ENCODE measurements at places on chromosomes 3 and 15.

DNA sequence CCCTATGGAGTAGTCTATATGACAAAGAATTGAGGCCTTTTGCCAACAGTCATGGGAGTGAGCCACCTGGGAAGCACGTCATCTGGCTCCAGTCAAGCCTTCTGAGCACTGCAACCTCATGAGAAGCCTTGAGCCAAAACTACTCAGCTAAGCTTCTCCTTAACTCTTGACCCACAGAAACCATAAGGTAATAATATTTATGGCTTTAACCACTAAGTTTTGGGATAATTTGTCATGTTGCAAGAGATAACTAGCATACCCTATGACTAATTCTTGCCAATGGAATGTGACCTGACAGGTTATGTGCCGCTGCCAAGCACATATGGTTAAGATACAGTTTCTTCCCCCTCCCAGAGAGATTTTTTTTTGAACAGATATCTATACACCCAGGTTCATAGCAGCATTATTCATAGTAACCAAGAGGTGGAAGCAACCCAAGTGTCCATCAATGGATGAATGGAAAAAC is 11.8 kb upstream of the SLC6A11 start:
- no peak for DNase-seq

GRCh38 chr3:65246561-65246960 is 558.8 kb upstream of the ADAMTS9 start:
- no peak for DNase-seq

GRCh38 chr3:177928172-177928873 is 607.9 kb upstream of the KCNMB2 start:
- no peak for DNase-seq

- DNase-seq = no peak
These were observed 129.5 kb upstream of the ABI3BP start for GRCh38 chr3:101122681-101123080.

DNA sequence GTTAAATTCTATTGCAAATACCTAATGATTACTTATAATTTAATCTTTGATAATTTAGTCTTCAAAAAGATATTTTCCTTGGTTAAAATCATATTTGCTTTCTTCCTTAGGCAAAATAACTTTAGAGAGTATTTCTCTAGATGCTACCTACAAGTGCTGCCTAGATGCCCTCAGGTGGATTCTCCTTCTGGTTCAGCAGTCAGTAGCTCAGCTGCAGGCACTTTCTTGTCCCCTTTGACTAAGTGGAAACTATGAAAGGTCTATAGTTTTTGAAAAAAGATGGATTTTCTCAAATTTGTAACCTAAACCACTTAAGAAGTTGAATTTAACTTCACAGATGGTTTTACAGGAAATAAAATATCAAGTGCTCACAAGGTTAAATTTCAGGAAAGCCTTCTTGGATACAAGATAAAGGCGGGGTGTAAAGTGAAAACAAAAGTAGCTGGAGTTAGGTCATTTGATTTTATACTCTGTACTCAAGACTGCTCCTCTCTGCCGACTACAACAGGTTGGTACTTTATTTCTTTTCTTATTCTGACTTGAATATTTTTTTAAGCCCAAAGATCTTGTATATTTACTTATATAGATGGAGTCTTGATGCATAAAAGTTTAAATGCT is at the start of gene ACKR4:
TSS of gene ACKR4 (plus strand) at position 455 of the 618 bp plus-strand sequence. CDS start 3,128 bp downstream, outside the sequence.
- DNase-seq = no peak

- DNase-seq = no peak
These were observed 57.9 kb downstream of the PRICKLE2 start for GRCh38 chr3:64167351-64167750.

DNA sequence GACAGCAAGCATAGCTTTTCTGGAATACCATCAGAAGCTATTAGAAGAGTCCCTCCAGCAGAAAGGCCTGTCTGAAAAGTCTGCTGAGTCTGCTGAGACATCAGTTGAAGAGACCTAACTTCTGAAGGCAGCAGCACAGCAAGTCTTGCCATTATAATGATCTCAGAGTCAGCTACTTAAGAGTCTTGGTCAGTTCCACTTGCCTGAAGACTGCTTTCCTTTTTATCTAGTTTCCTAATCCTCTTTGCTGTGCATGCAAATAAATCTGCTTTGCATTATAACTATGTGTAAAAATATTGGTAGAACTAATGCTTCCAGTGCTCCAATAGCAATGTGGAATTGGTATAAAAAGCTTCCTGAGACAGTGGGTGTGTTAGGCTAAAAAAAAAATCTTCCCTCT is 34.9 kb upstream of the CPOX start:
- DNase-seq = no peak

DNA sequence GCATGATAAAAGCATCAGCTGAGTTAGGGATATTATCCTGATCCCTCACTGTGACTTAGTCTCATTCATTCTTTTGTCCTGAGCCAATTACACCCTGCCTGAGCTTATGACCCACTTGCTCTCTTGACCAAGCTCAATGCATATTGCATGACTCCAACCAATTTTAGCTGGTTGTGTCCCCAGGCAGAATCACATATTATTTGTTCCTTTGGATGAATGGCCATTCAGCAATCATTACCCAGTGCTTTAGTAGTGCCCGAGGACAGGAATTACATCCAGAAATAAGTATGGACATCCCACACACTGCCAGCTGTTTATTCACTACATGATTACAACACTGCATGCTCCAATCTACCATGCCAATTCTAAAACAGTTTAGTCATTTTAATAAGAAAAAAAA is 322.5 kb downstream of the ZBBX start:
- DNase-seq = no peak

- DNase-seq = no peak
These were observed 116.4 kb downstream of the PDCD6IP start for GRCh38 chr3:33914731-33915379.

- no peak for DNase-seq
These were observed 53.1 kb upstream of the GK5 start for GRCh38 chr3:142278451-142278850.

GRCh38 chr15:98817745-98818144 is 169.4 kb downstream of the IGF1R start:
- DNase-seq = no peak

- DNase-seq = no peak
These were observed 14.7 kb downstream of the CHD2 start for GRCh38 chr15:92914768-92915221.

Data from neuronal stem cell (in vitro differentiated cells).